ENCODE measurements at places on chromosomes 7 and 10.
A peak's percentile ranks its signal among the peaks of the same experiment; 100 is the strongest.

- peaks cover 18% of the 10 kb centered on the region for H3K4me1 ChIP-seq
These were observed 18.0 kb upstream of the ZNF488 start for GRCh38 chr10:47401874-47402640.

- no peak for DNase-seq
- H3K27ac ChIP-seq: no peak overlapping the region
- H3K27me3 ChIP-seq: no peaks in the 10 kb centered on the region
- peaks cover 3% of the 10 kb centered on the region for H3K4me1 ChIP-seq
- peaks cover 3% of the 10 kb centered on the region for H3K36me3 ChIP-seq
These were observed 212.6 kb downstream of the CHCHD3 start for GRCh38 chr7:132869166-132869861.

- H3K4me1 ChIP-seq: peaks cover 17% of the 10 kb centered on the region
- H3K27me3 ChIP-seq: no peaks in the 10 kb centered on the region
- H3K27ac ChIP-seq: no peak overlapping the region
- peaks cover 10% of the 10 kb centered on the region for H3K36me3 ChIP-seq
- no peak overlapping the region for H3K4me3 ChIP-seq
These were observed 215.3 kb downstream of the MAD1L1 start for GRCh38 chr7:2017481-2017891.

DNA sequence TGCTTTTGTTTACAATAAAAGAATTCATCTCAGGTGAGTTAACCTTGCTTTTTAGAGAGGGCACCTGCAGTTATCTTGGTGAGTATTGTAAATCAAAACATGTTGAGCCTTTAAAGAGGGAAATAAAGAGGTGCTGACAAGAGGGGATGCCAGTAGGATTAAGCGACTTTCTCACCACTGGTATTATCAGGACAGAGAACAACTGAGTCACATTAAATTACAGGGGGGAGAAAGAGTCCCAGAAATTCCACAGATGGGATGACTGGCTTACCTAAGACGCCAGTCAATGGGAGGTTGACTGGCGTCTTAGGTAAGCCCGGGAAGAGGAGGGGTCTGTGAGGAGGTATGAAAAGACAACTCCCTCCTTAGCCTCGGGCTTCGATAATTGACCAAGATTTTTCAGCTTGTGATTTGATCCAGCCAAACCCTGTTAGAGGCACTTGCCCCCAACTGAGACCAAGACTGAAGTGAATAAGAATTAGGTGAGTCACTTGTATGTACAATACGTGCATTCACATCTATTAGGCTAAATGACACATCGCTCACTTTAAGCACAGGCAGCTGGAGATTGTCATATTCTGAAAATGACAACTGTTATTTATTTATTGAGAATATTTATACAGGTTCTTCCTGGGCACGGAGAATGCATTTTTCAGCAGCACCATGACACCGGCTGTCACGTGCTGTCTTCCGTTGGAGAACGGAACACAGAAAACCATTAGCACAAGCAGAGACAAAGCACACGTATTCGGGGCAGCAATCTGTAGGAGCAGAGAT lies 117.6 kb downstream of the SEM1 start:
- peaks cover 17% of the 10 kb centered on the region for H3K4me1 ChIP-seq
- H3K36me3 ChIP-seq: no peaks in the 10 kb centered on the region
- no peak overlapping the region for H3K4me3 ChIP-seq
- DNase-seq: no peak
- no peaks in the 10 kb centered on the region for H3K27me3 ChIP-seq

DNA sequence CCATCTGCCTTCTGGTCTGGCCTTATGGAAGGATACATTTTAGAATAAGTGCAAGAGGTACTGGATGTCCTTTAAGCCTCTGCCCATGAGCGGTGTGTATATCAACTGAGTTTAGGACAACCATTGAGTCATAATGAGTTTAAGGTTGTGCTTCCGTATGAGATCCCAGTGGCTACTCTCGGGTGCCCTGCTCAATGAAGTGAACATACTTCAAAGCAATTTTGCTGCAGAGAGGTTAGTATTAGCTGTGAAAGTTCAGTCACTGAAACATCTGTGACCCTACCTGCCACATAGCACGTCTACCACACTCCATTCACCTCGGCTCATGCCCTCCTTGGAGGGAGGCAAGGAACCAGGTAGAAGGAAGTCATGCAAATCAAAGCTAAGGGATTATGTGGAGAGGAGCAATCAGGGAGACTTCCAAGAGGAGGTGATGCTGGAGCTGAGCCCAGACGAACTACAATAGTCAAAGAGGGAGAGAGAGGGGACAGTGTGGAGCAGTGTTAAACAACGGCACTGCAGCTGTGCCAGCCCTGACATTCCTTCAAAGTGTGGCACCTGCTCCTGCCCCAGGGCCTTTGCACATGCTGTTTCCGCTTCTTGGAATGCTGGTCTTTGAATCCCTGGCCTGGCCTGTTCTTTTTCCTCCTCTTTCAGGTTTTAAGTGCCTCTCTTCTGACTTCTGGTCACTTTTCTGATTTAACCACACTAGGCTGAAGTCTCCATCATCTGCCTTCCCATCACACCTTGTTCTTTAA lies 25.4 kb downstream of the BTBD16 start:
- H3K27me3 ChIP-seq: peaks cover 18% of the 10 kb centered on the region
- H3K4me1 ChIP-seq: peaks cover 2% of the 10 kb centered on the region
- no peak for DNase-seq

GRCh38 chr7:113562801-113563200 lies 356.0 kb downstream of the PPP1R3A start:
- DNase-seq: no peak
- no peaks in the 10 kb centered on the region for H3K4me1 ChIP-seq
- no peak overlapping the region for H3K4me3 ChIP-seq

- DNase-seq: no peak
- H3K4me3 ChIP-seq: no peak overlapping the region
- H3K36me3 ChIP-seq: no peaks in the 10 kb centered on the region
- H3K27me3 ChIP-seq: no peaks in the 10 kb centered on the region
- peaks cover 34% of the 10 kb centered on the region for H3K4me1 ChIP-seq
- H3K27ac ChIP-seq: peak overlapping the region; percentile 5
These were observed 46.3 kb downstream of the EGFR start for GRCh38 chr7:55065079-55065478.
